ENCODE measurements at places on chromosomes 13 and 19. TPM values are rescaled to one million over a fixed set of nuclear protein-coding genes. Genes with fewer than 3 reads are reported as not detected.

- ATAC-seq: no peak
Measured at GRCh38 chr19:10036601-10037071, 23.4 kb downstream of the RDH8 start.

GRCh38 chr13:43472980-43473379 is 313.8 kb downstream of the ENOX1 start:
- no peak for ATAC-seq

DNA sequence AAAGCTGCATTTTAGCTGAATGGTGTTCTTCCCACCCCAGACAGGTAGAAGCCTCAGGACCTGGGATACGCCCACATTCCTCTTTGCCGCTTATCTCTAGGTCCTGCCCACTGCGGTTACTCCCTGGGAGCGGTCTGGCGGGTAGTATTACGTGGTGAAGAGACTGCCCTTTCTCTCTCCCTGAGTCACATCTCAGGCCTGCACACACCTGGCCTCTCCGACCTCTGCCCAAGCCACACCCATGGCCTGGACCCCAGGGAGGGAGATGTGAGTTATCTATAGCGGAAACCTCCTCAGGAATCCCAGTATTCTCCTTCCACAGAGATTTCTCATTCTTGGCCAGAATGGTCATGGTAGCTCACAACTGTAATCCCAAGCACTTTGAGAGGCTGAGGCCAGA is 17.3 kb downstream of the RHPN2 start:
- ATAC-seq: no peak

GRCh38 chr19:40367577-40368434 is 19.3 kb downstream of the PLD3 start:
- ATAC-seq: no peak

DNA sequence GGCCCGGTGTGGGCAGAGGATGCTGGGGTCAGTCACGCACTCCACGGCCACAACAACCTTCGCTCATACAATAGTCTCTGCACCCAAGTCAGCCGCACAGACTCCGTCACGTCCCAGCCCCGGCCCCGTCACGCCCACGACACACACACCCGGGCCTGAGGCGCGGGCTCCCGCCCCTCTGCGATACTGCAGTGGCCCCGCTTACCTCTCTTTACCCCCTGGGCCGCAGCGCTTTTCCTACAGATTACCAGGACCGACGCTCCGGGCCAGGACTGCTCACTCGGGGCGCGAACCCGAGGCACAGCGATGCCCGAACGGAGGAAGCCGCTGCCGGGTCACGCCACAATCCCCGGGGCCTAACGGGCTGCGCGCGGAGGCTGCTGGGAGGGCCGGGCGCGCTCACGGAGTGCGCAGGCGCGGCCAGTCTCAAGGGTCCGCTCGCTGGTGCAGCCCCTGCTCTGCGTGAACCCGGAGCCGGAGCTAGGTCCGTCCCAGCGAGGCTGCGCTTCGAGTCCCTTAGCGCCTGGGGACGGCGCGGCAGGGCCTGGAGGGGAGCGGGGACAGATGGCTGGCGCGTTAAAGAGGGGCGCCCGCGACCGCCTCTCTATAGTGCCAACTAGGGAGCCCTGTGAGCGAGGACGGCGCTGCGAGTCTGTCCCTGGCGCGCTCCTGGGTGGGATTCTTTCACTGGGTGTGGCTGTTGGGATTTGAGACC is at the start of gene ZFP82:
TSS of gene ZFP82 (minus strand) at position 358 of the 715 bp plus-strand sequence. CDS start 8,855 bp downstream, outside the sequence.
- peak; percentile 94 for ATAC-seq

GRCh38 chr19:16143399-16144215 is at the start of gene HSH2D:
TSS of gene HSH2D (plus strand) at chr19:16143685. CDS start at chr19:16148751, 5,066 bp downstream.
- ATAC-seq: no peak

DNA sequence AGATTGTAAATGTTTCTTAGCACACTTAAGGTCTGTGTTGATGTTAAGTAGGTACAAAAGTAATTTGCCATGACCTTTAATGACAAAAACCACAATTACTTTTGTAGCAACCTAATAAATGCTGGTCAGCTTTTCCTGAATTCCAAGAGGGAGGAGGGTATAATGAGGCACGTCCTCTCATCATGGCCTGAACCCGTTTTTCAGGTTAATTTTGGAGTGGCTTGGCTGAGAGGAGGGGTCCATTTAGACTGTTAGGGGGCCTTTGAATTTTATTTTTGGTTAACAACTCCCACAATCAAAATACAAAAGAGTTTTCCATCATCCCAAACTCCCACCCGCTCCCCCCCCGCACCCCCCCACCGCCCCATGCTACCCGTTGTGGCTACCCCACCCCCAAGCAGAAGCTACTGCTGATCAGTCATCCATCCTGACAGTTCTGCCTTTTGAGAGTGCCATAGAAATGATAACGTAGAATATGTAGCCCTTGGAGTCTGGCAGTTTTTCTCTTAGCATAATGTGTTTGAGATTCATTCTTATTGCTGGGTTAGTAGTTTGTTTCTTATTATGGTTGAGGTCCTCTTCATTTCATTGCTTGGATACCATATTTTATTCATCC is 14.4 kb upstream of the PLEKHF1 start:
- no peak for ATAC-seq

DNA sequence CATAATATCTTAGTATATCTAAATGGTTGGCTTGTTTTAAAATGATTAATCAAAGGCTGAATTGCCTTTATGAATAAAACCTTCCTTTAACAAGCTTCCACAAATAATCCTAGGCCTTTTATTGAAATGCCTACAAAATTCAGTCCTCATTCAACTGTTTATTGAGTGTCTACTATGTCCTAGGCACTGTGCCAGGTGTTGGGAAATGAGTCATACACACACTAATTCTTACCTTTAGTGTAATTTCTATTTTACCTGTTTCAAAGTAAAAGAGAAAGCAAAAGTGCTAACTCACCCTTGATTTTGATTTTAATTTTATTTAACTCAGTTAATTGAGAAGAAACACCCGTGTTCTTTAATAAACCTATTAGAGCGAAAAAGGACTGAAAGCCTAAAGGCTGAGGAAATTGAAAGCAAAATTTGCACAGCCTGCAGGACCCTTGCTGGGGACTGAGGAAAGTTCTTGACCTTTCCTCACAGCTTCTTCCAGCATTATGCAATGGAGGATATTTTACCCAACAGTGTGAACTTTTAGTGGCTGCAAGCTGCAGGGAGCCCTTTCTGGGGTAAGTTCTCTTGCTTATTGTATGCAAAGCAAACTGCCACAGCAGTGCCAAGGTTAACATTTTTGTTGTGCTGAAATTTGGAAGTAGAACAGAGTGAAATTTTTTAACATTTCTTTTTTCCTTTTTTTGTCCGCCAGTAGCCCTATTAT is 83.1 kb downstream of the B3GLCT start:
- ATAC-seq: no peak

- no peak for ATAC-seq
Measured at GRCh38 chr19:41548954-41549688, 26.8 kb upstream of the CEACAM21 start.

- no peak for ATAC-seq
Measured at GRCh38 chr19:7841751-7842660, 12.0 kb downstream of the EVI5L start.

DNA sequence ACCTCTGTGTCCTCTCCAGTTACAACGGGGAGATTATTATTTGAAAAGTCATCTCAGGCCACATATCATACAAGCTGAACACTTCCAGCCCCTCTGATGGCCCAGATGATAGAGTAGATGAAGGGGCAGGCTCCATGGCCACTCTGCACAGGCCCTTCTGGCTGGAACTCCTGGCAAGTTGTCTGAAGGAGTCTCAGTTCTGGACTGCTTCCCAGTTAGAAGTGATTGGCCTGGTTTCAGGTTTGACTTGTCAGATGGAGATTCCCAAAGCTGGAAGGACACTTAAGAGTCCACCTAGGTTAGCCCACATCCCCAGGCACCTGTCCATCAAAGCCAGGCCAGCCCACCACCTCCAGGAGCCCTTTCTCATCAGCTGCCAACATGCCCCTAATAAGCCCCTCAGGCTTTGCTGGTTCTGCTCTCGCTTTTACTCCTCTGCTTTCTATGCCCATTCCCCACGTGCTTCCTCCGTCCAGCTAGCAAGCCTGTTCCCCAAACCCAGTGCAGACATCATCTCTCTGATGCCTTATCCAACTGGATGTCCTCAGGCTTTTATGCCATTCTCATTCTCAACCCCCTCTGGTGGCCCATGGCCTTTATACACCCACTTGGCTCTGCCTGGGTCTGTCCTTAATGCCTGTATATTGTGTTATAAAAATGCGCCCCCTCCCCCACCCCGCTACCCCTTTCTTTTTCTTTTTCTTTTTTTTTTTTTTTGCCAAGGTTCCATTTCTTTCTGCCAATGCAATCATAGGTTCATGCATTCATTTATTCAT is 56.5 kb downstream of the HSPH1 start:
- no peak for ATAC-seq

DNA sequence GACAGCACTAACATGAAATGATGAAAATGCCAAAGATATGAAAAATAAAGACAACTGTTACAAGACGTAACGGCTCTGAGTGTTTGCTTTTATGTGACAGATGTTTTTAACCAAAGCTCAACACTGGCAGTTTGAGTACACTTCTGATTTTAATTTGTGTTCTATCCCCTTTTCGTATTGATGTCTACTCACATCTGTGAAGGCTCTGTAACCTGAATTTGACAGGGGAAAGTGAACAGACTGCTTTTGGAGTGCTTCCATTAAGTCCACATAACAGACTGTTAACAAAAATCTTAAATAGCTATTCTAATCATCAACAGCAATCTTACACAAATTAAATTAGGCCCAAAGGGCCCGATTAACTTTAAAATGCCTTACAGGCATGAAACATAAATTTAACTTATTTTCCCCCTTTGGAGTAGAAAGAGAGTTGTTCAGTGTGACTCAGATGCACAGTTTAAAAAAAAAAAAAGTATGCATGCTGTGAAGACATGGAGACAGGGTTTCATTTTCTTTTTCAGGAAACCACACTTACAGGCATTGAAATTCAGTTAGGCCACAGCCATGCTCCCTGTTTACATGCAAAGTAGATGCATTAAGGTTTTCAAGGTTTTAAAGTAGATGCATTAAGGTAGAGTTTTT is 16.3 kb upstream of the RNASEH2B start:
- ATAC-seq: no peak

GRCh38 chr19:23822735-23823134 is 64.0 kb upstream of the ZNF681 start:
- no peak for ATAC-seq

GRCh38 chr19:41217741-41218140 is 1.3 kb upstream of the AXL start:
- ATAC-seq: no peak

DNA sequence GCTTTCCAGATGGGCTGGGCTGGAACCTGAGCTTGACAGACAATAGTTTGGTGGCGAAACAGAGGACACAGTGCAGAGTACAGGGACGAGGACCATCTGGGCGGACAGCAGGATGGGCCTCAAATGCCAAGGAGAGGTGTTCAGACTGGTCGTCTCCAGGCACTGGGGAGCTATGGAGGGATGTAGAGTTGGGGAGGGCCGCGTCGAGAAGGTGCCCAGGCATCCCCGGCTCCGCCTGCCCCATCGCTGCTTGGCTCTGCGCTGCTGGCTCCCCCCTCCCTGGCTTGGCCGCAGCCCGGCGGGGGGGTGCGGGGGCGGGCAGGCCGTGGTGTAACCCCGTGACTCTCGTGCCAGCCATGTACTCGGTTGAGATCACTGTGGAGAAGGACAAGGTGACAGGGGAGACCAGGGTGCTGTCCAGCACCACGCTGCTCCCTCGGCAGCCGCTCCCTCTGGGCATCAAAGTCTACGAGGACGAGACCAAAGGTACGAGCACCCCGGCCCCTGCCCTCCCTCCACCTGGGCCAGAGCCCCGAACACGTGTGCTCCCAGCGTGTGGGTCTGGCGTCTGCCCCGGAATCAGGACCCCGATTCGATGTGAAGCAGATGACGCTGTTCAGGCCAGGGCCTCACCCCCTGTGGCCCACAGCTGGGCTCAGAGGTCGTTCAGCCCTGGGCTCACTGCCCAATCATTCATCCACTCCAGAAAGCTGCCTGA is 10.8 kb upstream of the MISP start:
- ATAC-seq: no peak

DNA sequence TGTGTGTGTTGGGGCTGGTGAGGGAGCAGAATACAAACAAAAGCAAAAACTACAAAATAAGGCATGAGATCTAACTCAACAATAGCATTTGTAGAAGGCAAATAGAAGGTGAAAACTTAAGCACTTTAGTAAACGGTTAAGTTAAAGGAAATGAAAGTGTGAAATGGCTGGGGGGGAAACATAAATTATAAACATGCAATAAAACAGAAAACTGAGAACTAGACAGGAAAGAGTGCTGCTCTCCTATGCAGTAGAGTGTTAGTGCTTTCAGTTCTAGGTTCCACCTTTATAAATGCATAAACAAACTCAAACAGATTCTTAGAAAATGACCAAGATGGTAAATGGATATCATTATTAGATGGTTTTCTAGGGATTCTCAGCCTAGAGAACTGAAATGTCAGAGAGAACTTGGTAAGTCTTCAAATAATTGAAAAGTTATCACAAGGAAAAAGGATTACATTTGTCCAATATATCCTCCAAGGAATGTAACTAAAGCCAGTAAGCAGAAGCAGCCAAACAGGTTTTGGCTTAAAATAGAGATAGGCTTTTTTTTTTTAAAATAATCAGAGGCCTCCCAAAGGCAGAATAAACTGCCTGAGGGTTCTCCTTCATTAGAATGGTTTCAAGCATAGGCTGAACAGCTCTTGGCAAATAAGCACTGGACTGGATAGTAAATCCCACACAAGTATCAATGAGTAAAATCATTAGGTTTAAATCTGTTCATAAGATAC is 23.3 kb downstream of the RBM26 start:
- ATAC-seq: no peak

DNA sequence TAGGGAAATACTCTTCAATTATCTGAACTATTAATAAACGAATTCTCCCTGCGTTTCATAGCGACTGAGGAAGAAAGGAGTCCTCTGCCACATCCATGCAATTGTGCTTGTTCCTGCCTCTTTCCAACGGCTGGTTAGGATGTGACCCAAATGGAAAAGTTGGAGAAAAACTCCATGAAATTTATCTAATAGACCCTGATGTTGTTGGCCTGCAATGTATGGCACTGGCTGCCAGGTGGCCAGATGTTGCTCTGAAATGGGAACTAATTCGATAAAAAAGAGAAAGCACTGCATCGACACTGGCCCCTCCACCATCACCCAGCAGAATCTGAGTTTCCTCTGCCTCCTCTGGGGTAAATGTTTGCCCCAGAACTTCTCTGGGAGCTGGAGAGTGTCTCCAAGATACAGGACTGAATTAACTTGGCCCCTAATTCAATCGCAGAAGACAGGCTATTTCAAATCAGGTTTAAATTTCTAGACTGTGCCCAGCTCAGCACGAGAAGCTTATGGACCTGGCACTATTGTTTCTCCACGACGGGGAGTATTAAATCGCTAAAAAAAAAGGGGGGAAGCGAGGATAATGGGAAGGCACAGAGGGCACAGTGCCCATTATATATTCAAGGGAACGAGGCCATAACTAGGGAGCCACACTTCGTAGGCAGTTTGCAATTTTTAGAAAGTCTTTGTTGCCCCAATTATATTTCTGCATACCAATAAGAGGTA is 103.9 kb downstream of the ZIC5 start:
- ATAC-seq: no peak

THAP8 gene
- total RNA-seq: 5.9 TPM

KLF12 gene
- 20.0 TPM for total RNA-seq

FCHO1 gene
- total RNA-seq: 2.7 TPM

C19orf81 gene
- not detected for total RNA-seq

CA11 gene
- total RNA-seq: 28.5 TPM

RNF225 gene
- not detected for total RNA-seq

ZNF433 gene
- 6.9 TPM for total RNA-seq

ZNF160 gene
- total RNA-seq: 21.4 TPM

ADAT3 gene
- 1.2 TPM for total RNA-seq
